GM18507 (cell line): ENCODE measurements at places on chromosomes 5 and 9.

GRCh38 chr5:59319250-59319649 lies 574.3 kb downstream of the PDE4D start:
- DNase-seq, result no peak

DNA sequence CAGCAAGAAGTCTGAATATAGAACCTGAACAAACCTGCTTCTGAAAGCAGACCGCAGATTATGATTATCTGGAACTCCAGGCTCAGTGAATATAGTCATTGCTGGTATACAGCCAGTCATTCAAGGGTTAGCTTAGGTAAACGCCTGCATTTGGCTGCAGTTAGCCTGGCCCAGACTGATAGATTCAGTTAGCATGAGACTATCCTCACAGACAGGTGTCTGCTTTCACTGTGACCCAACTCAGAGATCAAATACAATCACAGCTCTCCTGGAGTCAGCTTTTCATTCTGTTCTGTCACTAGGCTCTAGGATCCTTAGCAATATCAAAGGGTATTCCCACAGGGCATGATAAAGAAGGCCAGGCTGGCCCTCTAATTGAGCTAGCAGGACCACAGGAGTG lies 138.6 kb upstream of the PLCXD3 start:
- DNase-seq, result no peak

DNA sequence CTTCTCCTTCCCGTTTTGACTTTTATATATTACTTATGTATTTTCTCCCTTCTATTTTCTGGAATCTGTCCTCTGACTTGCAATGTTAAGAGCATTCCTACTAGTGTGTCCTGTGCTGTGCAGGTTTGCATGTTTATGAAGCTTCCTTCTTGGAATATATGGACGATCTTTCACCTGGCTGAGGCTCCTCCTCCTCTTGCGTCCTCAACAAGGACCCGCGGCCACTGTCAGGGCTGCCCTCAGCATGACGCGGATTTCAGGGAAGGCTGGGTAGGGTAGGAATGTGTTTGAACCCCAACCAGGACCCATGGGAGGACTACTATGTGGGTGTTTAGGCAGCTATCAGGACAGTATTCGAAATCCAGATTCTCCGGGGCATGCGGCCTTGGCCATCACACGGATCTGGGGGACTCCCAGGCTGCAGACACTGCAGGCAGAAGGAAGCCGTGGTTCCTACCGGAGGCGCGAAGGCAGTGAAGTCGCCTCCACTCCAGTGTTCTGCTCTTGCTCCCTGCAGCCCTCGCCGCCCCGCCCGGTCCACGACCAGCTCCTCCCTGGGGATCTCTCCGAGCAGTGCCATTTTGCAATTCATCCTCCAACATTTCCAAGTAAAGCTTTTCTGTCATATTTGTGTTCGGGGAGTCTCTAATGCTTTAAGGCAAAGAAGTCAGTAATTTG lies 37.0 kb upstream of the OSMR start:
- no peak for DNase-seq

DNA sequence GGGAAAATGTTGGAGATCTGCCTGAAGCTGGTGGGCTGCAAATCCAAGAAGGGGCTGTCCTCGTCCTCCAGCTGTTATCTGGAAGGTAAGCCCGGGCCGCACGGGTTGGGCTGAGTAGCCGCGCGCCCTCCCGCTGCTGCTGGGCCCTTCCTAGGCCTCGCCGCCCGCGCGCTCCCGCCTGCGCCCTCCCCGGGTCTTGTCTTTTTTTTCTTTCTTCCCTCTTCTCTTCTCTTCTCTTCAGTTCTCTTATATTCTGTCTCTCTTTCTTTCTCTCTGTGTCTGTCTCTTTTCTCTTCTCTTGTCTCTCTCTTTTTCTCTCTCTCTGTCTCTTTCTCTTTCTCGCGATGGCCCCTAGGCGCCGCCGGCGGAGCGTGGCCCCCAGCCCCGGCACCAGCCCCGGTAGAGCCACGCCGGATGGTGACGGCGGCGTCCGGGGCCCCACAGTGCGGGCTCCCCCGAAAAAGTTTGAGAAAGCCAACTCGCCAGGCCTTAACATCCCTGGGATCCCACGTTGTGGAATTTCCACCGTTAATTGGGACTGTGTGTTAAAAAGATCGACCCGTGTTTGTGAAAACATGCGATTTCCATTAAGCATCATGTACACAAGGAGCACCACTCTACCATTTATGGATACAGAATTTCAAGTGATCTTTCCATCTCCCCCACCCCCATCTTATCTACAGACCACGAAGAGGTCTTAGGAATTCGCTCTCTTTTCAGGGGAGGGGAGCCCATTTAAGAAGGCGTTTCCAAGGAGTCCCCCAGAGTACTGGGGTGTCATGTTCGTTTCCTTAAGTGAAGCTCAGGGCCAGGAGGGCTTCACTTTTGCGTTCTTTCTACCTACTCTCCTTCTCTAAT lies 616 bp downstream of the ABL1 start:
- peak; percentile 22 for DNase-seq

DNA sequence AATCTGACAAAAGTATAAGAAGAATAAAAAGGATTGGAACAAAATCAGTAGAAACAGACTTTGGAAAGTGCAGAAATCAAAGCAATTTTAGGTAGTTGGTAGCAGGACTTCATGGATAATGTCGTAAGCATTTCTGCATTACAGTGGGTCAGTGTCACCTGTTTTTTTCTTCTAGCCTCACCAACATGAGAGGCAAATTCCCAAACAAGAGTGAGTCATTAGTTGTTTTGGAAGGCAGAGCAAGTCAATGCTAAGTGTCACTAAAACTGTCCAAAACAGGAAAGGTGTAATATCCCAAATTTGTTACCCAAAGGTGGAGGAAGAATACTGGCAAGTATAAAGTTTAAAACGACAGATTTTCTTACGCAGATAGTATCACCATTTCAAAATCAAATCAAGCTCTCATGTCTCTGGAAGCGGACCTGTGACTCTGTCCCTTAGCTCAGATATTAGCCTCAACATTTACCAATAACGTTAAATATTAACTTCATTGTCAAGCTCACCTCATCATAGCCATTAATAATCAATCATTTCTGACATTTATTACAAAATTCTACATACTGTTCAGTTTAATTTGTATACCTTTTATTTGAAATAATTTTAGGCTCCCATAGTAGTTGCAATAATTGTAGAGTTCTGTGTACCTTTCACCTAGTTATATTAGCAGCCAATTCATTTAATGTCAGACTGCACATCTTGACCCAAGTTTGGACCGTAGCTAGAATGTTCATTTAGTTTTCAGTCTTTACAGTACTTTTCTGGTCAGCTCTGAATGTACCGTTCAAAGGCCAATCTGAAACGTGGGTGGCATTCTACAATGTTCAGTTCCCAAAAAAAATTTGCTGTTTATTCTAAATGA lies 901.2 kb upstream of the COX7C start:
- no peak for DNase-seq

GRCh38 chr9:135848341-135849047 lies 58.9 kb downstream of the CAMSAP1 start:
- no peak for DNase-seq

- no peak for DNase-seq
Measured at GRCh38 chr9:132983491-132984201, 5.2 kb downstream of the GFI1B start.

- no peak for DNase-seq
Measured at GRCh38 chr5:164203581-164204225, 698.3 kb downstream of the MAT2B start.

DNA sequence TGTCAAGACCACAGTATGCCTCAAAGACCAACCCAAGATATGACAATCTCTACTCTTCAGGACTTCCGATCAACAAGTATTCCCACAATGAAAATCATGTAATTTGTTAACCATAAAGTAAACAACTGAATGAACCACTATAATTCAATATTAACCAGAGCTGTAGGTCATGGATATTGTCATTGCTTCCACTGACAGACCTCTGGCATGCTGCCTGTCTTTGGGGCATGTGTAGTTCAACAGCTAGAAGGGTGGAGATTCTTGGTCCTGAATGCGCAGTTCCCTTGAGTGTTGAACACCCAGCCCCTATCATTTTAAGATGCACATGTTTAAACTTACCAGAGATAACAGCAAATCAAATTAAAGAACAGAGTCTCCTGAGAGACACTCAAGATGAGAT lies 283.0 kb downstream of the CEMIP2 start:
- DNase-seq, result no peak

DNA sequence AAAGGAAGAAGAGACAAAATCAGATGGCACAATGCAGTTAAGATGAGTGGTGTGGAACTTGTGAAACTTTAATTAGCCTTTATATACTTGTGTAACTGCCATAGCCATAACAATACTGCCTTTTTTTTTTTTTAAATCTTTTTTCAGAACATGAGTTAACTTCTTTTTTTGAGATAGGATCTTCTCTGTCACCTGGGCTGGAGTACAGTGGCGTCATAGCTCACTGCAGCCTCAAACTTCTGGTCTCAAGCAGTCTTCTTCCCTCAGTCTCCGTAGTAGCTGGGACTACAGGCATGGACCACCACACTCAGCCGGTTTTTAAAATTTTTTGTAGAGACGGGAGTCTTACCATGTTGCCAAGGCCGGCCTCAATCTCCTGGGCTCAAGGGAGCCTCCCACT lies 37.2 kb downstream of the GPBP1 start:
- DNase-seq, result no peak

DNA sequence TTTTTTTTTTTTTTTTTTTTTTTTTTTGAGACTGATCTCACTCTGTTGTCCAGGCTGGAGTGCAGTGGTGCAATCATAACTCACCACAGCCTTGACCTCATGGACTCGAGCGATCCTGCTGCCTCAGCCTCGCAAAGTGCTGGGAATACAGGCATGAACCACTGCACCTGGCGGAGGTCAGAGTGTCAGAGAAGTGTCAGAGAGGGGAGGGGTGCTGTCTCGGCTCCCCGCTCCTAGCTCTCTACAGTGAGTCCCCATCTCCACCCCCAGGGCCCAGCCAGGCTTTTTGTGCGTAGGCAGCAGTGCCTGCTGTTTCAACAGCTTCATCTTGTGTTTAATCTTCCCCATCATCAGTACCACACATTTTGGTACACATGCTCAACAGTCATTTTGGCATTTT lies 38.3 kb downstream of the SAR1B start:
- no peak for DNase-seq

- DNase-seq, result no peak
Measured at GRCh38 chr5:75886706-75887105, 169.5 kb upstream of the POC5 start.

DNA sequence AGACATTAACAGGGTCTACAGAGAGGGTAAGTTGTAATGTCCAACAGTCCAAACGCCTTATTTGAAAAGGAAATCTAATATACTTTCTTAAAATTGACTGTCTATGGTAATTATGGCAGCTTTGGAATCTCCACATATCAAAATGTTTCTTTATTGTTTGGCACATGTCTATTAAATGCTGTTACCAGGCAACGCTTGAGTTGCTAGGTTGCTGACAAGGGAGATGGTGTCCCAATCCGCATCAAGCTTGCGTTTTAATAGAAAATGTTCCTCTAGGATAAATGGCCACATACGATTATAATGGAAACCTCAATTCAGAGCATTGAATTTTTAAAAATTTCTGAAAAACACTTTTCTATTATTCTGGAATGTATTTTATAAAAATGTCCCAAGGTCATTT lies 9.2 kb downstream of the ANXA1 start:
- no peak for DNase-seq

GRCh38 chr5:1933364-1934055 lies 50.8 kb upstream of the IRX4 start:
- no peak for DNase-seq

DNA sequence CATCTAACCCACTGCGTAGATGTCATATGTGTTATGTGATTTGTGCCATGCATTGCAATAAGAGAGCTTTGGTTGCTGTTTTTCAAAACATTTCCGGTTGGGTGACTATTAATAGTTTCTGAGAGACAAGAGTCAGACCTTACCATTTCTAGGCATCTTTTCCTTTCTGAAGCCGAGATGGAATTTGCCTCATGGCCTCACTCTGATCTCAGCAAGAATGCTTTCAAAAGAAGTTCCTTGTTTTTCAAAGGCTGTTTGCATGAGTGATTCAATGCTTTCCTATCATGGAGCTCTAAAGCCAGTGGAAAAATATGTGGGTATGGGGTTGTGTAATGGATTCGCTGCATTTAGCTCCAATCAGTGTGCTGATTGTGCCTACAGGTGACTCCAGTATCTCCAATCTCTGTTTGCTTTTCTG lies 203.1 kb upstream of the PPP1R2B start:
- no peak for DNase-seq

- no peak for DNase-seq
Measured at GRCh38 chr9:4371108-4371507, 71.2 kb upstream of the GLIS3 start.

DNA sequence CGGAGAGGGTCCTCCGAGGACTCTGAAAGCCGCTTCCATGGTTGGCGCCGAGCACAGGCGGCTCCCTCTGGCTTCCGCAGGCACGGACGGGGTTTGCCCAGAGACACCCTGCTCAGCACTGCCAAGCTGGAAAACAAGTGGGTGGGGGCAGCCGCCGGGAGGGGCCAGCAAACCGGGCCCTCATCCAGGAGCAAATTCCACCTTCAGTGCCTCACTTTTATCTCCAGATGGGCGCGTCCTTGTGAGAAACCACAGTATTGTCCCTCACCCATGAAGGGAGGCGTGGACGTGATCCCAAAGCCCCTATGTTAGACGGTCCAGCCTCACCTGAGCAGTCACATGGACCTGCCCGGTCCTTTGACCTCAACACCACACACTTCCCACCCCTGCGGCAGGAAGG lies 29.0 kb downstream of the MED10 start:
- no peak for DNase-seq

DNA sequence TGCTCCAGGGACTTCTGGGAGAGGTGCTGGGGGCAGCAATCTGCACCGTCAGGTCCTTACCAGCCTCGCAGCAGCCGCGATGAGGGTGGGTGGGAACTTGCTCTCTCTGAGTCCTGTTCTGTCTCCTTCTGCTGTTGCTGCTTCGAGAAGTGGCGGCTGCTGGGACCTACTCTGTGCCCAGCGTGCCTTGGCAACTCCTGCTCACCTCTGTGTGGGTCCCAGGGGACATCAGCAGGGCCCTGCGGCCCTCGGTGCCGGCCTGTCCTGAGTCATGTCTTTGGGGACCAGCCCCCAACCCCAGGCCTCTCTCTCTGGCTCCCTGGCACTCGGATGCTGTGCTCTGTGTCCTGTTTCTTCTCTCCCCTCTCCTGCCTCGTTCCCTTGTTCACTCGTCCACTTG lies 49.5 kb downstream of the KCNT1 start:
- DNase-seq, result no peak

- no peak for DNase-seq
Measured at GRCh38 chr5:55850839-55851674, at the start of gene IL31RA. IL31RA (plus strand) TSS chr5:55851357; CDS start chr5:55851571, 214 bp downstream.

DNA sequence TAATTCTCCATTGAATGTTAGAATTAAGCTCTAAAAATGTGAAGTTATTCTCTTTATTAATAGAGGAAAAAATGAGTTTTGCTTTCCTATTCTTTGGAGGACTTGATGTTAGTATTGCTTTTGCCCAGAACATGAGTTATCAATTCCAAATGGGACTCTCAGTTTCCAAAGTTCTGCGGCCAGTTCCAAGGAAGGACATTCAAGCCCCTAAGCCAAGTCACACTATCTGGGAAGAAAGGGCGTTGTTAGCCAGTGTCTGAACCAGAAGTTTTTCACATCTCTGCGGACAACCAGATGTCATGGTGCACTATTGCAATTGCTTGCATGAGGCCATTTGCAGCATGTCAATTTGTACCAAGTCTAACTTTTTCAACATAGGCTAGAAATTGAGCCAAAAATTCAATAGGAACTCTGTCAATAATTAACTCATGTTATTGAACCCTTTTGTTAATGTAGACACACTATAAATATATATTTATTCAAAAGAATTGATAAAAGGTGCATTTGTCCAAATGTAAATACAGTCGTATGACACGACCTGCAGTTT lies 183.3 kb upstream of the PIK3R1 start:
- no peak for DNase-seq

GRCh38 chr5:145936401-145937131 lies at the start of gene SH3RF2:
SH3RF2 (plus strand) TSS chr5:145936578; CDS start chr5:145937929, 1,351 bp downstream.
- no peak for DNase-seq

GRCh38 chr5:55236800-55237199 lies 3.4 kb upstream of the CCNO start:
- no peak for DNase-seq
